ENCODE measurements at places on chromosomes 2 and 18.

DNA sequence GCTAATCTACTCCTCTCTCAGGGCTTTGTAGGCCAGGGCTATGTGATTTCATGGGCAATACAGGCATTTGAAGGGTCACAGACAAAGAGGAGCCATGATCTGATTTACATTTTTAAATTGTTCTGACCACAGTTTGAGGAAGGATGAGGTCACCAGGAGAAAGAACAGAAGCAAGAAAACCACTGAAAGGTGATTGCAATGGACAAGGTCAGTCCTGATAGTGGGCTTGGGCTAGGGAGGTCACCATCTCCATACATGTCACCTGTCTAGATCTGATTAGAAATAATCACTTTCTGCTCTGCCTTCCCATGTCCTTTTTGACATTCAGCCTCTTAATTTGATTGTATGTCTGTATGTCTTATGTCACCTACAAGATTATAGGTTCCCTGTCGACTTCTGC lies 248.9 kb upstream of the CWC22 start:
- DNase-seq = no peak

GRCh38 chr18:7696780-7697179 lies 129.7 kb downstream of the PTPRM start:
- no peak for DNase-seq

DNA sequence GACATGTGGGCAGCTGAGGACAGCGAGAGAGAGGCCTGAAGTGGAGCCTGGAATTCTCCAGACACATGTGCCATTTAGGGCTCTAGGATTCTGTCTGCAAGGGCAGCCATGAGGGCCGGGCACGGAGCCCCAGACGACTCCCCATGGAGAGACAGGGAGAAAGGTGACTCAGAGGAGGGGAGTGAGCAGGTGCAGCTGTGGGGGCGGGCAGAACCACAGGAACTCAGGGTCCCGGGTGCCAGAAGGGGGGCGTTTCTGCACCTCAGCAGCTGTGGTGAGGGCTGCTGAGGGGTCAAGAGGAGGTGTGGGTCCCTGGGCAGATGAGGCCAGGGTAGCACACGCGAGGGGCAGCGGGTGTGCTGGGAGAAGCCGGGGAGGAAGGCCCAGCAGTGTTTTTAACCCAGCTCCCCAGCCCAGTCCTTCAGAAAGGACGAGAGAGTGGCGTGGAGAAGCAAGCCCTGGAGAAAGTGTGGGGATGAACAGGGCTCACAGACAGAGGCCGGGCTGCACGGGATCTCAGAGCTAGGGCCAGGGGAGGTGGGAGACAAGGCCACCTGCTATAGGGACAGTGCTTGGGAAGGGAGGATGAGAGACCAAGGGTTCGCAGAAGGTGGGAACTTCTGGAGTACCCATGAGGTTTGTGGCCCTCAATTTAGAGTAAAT lies 7.6 kb downstream of the GPR17 start:
- no peak for DNase-seq

- no peak for DNase-seq
Measured at GRCh38 chr2:203551778-203552177, 16.7 kb upstream of the RAPH1 start.

- no peak for DNase-seq
Measured at GRCh38 chr18:36247036-36247435, 50.5 kb upstream of the FHOD3 start.

DNA sequence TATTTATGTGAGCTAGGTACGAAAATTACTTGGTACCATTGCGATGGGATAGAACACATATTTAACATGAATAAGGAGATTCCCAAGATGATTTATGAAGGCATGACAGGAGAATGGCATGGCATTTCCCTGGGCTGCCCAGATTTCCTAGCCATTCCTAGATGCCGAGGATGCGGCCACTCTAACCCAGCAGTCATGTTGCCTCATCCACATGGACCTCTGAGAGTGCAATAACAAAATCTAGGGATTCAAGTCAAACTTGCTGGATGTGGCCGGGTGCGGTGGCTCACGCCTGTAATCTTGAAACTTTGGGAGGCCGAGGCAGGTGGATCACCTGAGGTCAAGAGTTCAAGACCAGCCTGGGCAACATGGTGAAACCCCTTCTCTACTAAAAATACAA lies 110.8 kb upstream of the ARL4C start:
- DNase-seq = no peak

- DNase-seq = no peak
Measured at GRCh38 chr2:95353613-95354468, 48.7 kb upstream of the FAHD2A start.

- DNase-seq = no peak
Measured at GRCh38 chr2:172843266-172843582, 107.6 kb downstream of the RAPGEF4 start.

DNA sequence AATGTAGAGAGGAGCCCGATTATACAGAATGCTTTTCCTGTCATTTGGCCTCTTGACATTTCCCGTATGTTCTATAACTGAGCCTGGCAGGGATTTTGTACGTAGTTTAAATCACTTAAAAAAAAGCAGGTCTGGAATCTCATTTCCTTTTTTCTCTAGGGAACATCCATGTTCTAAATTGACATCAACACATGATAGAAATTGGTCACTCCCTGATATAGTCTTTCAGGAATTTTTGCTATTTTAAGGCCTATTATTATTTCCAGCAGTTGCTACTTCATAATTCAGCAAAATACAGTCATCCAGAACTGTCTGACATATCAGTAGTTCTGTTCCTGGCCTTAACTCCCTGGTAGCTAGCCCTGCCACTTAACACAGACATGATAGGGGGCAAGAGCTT lies 565.7 kb upstream of the ZEB2 start:
- no peak for DNase-seq

DNA sequence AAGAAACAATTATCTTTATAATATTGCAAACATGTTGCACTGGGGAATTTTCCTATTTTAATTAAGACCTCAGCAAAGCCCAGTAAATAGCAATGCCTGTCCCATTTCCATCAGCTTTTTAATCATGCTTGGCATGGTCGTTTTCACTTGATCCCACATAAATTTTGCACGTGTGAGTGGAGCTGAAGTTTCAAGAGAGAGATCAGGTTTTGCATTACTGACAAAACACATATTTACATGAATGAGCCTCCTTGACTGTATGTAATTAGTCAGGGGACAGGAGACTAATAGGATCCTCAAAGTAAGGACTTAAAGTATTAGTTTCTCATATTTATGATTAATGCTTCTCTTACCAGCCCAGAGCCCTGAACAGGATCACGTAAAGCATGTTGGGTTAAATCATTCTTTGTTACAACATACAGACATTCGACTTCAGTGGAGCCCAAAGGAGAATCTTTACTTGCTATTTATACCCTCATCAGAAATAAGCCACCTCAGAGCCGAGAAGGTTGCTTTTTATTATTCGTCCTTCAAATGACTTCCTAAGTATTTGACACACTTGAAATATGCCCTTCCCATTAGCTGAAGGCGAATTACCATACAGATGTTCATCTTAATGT lies 711.3 kb downstream of the GALR1 start:
- DNase-seq = no peak

DNA sequence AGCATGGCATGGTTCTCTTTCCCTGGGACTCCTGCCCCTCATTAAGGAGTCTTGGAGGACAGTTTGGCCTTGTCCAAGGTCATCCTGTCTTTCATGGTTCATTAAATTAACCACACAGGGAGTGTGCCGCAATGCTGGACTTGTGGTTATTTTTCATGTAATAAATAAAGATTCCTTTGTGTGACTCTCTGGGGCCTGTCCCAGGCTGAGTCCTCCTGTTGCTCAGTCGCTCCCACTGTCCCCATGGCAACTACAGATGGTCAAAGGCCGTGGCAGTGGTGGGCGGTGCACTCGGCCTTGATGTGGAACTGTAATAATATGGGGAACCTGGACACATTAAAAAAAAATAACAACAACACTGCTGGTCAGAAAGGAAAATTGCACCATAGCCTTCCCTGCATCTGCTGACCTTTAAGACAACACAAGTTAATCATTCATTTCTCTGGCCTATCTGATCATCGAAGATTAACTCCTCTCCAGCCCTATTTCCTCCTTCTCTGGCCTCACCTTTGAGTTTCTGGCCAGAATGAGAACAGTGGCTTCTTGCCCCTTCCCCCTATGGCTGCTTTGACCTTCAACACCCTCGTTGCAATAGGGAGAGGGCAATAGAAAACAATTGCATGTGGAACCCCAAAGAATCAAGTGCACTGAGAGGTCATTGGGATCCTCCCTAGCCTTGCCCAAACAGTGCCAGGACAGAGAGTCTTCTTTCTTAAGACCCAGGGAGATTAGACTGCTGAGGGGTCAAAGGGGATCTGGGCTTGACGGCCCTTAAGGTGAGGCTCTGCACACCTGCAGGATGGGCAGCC lies 44.7 kb downstream of the PSD4 start:
- no peak for DNase-seq

DNA sequence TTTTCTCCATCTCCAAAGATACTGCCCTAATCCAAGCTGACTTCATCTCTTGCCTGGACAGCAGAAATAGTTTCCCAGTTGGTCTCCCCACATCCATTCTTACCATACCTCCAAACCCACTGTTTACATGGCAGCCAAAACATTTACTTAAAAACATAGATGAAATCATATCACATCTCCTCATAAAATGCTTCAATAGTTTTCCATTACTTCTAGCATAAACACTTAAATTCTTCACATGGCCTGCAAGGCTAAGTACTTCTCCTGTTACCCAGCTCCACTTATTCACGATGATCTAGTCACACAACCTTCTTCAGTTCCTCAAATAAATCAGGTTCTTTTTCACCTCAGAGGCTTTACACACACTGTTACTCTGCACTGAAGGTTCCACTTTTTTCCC lies 185.8 kb upstream of the ACVR2A start:
- DNase-seq = no peak

GRCh38 chr2:120256651-120257000 lies 4.0 kb downstream of the RALB start:
- DNase-seq = no peak

DNA sequence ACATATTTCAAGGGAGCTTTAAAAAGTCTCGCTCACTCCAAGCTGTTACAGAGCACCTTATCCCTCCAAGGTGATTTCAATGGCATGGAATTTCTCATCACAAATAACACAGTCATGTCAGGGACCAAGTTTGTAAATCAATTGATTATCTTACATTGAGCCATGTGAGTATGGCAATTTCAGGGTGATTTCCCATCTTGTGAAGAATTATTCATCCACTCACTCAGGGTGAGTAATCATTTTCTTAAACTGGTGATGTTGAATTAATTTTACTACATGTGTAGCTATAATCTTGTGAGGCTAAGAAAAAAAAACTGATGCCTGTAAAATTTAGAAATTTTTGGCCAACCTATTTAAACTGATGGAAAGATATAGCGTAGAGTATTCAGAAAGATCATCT lies 3.3 kb upstream of the ABCA12 start:
- no peak for DNase-seq

- DNase-seq = no peak
Measured at GRCh38 chr2:67760995-67761394, 301.8 kb downstream of the C1D start.

GRCh38 chr18:35817604-35818352 lies 154.7 kb upstream of the RMP24 start:
- DNase-seq = no peak

DNA sequence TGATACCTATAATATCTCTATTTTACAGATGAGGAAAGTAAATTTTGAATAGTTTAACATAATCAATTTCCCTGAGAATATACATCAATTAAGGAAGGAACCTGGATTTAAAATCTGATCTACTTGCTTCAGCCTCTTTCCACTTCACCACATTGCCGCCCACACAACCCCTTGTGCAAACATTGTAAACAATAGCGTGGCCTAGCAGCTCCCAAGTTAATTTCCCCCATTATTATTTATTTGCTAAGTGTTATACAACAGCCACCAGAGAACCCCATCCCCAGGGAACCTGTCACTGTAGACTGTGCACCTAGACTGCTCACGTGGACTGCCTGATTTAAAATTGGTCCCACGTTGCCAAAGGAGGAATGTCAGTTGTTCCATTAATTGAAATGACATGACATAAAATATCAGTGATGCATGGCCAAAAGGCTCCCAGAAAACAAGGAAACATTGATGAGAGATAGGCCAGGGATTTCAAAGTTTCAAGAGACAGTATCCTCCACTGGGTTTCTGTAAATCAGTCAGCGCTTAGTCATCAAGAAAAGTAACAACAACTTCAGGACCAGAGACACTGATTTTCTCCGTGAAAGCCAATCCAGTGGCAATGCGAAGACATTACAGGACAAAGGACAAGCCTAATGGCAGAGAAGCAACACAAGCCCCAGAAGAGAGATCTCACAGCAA lies 41.3 kb downstream of the SCG2 start:
- no peak for DNase-seq

- DNase-seq = no peak
Measured at GRCh38 chr2:225069477-225069876, 27.2 kb upstream of the DOCK10 start.

DNA sequence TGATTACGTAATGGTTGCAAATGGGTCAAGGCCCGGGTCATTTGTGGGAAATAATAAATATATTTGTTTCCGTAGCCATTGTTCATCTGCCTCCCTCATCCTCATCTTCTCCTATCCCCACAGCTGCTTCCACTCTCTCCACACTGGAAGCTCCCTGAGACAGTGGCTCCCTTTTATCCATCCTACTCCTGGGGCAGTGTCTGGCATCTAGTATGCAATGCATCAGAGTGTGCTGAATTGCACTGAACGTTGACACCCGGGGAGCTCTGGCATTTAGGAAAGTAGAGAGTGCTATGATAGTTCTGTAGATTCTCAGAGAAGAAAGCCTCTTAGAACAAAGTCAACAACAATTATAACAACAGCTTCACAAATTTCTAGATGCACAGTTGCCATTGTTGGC lies 45.5 kb upstream of the NAB1 start:
- DNase-seq = no peak

- no peak for DNase-seq
Measured at GRCh38 chr2:29532436-29532835, 388.9 kb downstream of the ALK start.

DNA sequence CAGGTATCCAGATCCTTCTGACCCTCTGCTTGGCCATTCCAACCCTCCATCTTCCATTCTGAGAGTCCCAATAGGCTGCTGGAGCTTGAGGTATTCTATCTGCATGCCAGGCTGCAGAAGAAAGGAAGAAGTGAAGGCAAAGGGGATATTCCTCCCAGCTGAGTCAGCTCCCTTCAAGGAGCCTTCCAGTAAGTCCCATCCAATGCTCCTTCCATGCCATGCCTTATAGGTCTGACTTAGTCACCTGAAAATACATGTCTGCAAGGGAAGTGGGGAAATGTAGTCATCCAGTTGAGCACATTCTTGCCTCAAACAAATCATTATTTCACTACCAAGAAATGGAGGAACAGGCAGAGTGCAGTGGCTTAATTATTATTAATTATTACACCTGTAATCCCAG lies 464.6 kb downstream of the CNTNAP5 start:
- DNase-seq = no peak

GRCh38 chr2:207256476-207257207 lies 90.9 kb upstream of the KLF7 start:
- DNase-seq = no peak

DNA sequence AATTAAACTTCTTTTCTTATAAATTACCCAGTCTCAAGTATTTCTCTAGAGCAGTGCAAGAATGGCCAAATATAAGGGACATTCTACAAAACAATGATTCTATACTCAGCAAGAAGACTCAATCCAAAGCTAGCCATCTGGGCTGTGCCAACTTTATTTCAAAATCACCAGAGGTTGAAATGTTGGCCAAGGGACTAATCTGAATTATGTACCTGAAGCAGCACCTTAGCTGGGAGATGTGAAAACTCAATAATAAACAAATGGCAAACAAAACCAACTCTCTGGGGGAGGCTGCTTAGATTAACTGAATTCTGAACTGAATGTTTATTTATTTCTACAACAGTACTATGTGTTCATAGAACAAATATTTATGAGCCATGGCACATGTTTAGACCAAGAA lies 251.3 kb downstream of the RDH14 start:
- no peak for DNase-seq

- no peak for DNase-seq
Measured at GRCh38 chr2:54520687-54521086, 64.6 kb downstream of the SPTBN1 start.
